ENCODE measurements at places on chromosomes 2 and 18.

- no peak for DNase-seq
Observed at GRCh38 chr2:150647943-150648342, 160.5 kb upstream of the RND3 start.

- DNase-seq: no peak
Observed at GRCh38 chr2:132813422-132813821, 143.4 kb upstream of the LYPD1 start.

GRCh38 chr2:160076914-160077313 lies 14.5 kb upstream of the PLA2R1 start:
- no peak for DNase-seq

DNA sequence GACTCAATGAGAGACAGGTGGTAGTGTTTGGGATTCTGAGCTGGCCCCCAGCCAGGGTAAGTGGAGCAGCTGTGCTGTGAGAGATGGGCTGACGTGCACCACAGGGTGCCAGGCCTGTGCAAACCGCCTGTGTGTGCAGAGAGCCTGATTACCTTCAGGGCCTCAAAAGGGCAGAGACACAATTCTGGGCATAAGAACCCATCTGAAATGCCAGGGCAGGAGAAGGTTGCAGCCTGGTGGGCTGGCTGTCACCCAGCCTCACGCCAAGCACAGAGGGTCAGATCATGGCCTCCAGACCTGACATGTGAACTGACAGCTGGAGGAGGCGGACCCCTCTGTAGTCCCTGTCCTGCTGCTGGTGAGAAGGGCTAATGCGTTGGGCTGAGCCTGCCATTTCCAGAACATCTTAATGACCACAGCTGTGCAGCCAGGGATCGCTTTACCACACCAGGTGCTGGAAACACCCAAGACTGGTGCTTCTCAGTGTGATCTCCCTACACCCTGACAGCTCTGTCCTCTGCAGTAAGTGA lies 100.9 kb downstream of the ARL4C start:
- DNase-seq: no peak

GRCh38 chr2:64751286-64752260 lies 97.9 kb upstream of the SERTAD2 start:
- DNase-seq: no peak

- DNase-seq: no peak
Observed at GRCh38 chr2:28342081-28342967, 50.3 kb upstream of the FOSL2 start.

GRCh38 chr2:29222381-29223179 lies 107.4 kb downstream of the CLIP4 start:
- no peak for DNase-seq

- no peak for DNase-seq
Observed at GRCh38 chr2:18083806-18084205, 205.3 kb downstream of the KCNS3 start.

DNA sequence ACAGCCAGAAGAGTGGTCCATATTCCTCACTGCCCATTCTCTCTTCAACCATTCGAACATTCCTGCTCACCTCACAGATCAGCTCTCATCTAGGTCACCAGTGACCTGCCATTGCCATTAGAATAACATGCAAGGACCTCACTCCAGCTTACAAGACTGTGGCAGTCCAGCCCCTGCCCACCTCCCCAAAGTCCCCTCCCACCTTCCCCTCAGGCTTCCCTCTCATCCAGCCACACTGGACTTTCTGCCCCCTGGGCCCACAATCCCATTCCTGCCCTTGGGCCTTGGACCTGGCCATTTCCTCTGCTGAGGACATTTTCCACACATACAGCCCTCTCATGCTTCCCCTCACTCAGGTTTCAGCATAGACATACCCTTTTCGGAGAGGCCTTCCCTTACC lies 5.2 kb upstream of the TMEM177 start:
- DNase-seq: no peak

- no peak for DNase-seq
Observed at GRCh38 chr2:236755278-236755840, 185.7 kb downstream of the ACKR3 start.

GRCh38 chr18:25233528-25234321 lies 118.2 kb downstream of the ZNF521 start:
- DNase-seq: no peak

DNA sequence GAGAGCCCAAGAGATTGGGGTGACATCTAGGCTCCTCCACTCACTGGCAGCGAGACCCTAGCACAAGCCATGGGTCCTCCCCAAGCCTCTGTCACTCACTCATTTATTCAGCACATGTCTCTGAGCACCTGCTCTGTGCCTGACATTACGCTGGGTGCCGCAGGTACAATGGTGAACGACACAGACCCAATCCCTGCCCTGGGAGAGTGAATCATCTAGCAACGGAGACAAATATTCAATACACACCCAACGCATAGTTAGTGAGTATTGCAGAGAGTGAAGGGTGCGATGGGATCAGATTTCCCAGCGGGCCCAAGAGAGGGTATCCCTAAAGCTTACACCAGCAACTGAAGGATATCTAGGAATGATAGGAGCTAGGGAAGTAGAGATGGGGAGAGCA lies 45.5 kb downstream of the ZFP36L2 start:
- DNase-seq: no peak

DNA sequence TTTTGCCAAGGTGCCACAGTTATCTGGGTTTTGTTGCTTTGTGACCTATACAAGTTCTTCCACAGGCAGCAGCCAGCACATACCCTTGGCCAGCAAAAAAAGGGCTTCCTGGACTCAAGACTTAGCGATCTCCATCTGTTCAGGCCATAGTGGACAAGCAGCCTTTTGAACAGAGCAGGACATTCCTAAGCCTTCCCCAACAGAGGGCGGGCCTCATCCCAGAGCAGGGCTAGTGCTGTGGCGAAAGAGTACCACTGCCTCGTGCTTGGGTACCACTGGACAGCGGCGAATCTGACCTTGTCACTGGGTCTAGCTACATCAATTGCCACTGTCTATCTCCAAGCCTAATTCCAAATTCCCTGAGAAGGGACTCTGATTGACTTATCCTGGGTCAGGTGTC lies 56.4 kb downstream of the NAB1 start:
- DNase-seq: no peak

DNA sequence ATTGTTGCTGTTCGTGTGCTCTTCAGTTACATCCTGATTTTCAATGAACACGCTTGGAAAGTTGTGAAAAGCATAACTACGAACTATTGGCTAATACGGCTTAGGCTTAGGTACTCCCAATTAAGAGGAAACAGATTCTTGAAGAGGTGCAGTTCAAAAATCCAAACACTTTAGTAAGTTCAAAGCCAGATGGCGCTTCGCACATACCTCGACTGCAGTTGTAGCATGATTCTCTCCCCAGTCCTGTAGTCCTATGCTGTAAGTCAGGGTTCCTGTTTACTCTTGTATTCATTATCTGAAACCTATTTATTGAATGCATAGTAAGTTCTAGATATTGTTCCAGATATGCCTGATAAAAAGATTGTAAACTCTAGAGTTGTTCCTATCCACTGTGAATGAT lies 165.2 kb downstream of the TRIB2 start:
- no peak for DNase-seq

- no peak for DNase-seq
Observed at GRCh38 chr2:88811233-88811632, 119.8 kb downstream of the RPIA start.

DNA sequence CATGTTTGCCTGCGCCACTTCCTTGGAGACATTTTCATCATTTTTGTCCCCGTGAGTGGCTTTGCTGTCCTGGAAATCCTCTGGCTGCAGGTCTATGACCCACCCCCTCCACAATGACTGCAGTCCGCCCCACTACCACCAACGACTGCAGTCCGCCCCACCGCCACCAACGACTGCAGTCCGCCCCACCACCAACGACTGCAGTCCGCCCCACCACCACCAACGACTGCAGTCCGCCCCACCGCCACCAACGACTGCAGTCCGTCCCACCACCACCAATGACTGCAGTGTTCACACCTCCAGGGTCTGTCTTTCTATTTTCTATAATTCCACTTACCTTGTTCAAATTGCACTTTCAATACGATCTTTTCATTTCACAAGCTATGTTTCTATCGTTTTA lies 820.7 kb upstream of the SALL3 start:
- no peak for DNase-seq

- DNase-seq: no peak
Observed at GRCh38 chr18:6878556-6879297, 149.2 kb downstream of the ARHGAP28 start.

- no peak for DNase-seq
Observed at GRCh38 chr2:98463551-98463971, 18.9 kb downstream of the INPP4A start.

- no peak for DNase-seq
Observed at GRCh38 chr18:21330122-21330701, 88.2 kb downstream of the GREB1L start.

- no peak for DNase-seq
Observed at GRCh38 chr2:200451511-200451910, 58.4 kb downstream of the KCTD18 start.

DNA sequence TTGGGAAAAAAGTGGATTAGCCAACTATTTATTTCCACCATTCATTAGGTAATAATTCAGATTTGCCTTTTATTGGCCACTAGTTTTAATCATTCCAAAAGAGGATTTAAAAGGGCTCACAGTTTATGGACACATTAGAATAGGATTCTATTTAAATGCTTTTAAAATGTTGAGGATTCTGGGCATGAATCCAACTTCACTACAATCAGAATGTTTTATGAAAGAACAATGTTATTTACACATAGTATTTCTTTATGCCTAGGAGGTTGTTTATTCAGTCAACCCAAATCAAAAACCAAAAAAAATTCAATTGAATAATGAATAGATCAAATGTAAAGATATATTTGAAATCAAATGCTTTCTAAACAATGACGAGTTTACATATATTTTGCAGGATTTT lies 232.2 kb downstream of the GULP1 start:
- DNase-seq: no peak

DNA sequence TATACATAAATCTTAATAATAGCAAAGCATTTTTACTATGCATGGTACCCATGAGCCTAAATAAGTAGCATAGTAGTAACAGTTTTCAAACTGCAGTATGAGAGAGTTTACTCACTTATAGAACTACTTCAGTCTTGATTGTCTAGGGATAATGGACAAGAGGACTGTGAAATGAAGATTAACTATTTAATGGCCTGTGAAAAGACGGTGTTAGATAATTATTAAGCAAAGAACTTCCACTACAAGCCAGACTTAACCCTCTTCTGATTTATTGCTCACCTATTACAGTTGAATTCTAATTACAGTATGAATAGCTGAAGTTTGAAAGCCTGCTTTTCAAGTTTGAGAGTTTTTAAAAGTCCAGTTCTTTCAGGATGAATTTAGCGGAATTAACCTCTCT lies 18.9 kb downstream of the PIK3C3 start:
- no peak for DNase-seq

Measured in stimulated activated CD8-positive, alpha-beta memory T cell treated with anti-CD3 and anti-CD28 coated beads, Interleukin-4, amount 100 ng/mL, for 24 hours (primary cell).